ENCODE measurements at places on chromosomes 13 and 19.
A peak's percentile ranks its signal among the peaks of the same experiment; 100 is the strongest.

GRCh38 chr13:110907951-110908898, 6.6 kb downstream of the ANKRD10 start:
- DNase-seq: no peak

DNA sequence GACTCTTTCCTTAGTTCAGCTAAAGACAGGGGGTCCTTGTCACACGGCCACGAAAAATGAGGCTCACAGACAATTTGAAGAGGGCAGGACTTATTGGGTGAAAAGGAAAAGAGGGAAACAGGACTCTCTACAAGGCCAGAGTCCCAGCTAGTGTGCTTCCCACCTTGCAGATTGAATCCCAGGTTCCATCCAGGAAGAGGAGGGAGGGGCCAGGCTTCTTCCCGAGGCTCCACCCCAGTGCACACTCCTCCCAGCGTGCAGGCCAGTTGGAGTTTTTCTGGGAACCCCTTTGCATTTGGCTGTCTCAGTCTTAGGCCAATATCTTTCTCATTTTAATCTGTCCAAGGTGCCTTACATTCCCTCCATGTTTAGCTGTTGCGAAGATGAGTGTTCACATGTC, 106.8 kb downstream of the DNAJC3 start:
- DNase-seq: no peak

DNA sequence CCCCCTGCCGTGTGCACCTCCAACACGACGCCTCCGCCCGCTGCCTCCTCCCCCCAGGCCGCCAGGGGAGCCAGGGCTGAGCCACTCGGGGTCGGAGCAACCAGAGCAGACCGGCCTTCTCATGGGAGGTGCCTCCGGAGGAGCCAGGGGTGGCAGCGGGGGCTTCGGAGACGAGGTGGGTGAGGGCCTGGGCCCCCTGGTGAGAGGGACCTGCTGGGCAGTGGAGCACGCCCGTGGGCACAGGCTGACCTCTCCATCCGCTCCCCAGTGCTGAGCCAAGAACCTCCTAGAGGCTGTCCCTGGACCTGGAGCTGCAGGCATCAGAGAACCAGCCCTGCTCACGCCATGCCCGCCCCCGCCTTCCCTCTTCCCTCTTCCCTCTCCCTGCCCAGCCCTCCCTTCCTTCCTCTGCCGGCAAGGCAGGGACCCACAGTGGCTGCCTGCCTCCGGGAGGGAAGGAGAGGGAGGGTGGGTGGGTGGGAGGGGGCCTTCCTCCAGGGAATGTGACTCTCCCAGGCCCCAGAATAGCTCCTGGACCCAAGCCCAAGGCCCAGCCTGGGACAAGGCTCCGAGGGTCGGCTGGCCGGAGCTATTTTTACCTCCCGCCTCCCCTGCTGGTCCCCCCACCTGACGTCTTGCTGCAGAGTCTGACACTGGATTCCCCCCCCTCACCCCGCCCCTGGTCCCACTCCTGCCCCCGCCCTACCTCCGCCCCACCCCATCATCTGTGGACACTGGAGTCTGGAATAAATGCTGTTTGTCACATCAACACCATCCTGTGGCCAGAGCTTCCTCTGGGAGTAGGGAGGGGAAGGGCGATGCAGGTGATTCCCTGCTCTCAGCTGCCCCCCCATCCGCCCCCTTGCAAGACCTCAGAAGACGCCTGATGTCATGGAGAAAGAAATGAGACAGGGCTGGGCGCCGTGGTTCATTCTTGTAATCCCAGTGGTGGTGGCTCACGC, 12.0 kb downstream of the BCAM start:
- DNase-seq: no peak

GRCh38 chr19:38742296-38742695, 2.0 kb downstream of the CAPN12 start:
- no peak for DNase-seq

- DNase-seq: peak; percentile 45
Measured at GRCh38 chr13:32381539-32381938, 46.4 kb downstream of the N4BP2L1 start.

- DNase-seq: no peak
Measured at GRCh38 chr13:102707467-102707866, 12.6 kb upstream of the METTL21C start.

DNA sequence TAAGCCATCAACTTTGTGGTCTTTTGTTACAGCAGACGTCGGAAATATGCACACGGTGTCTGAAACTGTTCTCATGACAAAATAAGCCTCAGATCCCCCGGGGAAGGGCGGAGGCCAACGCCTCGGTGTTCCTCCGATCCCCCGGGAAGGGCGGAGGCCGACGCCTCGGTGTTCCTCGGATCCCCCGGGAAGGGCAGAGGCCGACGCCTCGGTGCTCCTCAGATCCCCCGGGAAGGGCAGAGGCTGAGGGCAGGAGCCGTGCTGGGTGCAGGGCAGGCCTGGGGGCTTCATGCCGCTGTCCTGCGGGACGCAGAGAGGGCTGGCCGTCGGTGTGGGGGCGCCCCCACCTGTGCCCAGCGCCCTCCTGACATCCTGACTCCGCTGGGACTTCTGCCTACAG, 4.7 kb downstream of the FGF22 start:
- DNase-seq: no peak

GRCh38 chr19:57465680-57466381, 8.9 kb upstream of the VN1R1 start:
- DNase-seq: peak; percentile 54

- no peak for DNase-seq
Measured at GRCh38 chr13:72757792-72758535, 23.7 kb downstream of the DIS3 start.

DNA sequence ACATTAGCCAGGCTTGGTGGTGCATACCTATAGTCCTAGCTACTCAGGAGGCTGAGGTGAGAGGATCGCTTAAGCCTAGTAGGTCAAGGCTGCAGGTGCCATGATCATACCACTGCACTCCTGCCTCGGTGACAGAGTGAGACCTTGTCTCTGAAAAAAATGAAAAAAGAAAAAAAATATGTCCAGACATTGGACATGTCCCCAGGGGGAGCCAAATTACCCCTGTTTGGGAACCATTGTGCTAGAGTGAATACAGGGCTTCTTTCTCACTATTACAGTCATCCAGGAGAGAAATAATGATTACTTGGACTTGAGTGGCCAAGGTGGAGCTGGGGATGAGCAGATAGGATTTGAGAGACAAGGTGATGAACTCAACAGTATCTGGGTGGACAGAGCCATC, 52.9 kb upstream of the ABCC4 start:
- DNase-seq: no peak

DNA sequence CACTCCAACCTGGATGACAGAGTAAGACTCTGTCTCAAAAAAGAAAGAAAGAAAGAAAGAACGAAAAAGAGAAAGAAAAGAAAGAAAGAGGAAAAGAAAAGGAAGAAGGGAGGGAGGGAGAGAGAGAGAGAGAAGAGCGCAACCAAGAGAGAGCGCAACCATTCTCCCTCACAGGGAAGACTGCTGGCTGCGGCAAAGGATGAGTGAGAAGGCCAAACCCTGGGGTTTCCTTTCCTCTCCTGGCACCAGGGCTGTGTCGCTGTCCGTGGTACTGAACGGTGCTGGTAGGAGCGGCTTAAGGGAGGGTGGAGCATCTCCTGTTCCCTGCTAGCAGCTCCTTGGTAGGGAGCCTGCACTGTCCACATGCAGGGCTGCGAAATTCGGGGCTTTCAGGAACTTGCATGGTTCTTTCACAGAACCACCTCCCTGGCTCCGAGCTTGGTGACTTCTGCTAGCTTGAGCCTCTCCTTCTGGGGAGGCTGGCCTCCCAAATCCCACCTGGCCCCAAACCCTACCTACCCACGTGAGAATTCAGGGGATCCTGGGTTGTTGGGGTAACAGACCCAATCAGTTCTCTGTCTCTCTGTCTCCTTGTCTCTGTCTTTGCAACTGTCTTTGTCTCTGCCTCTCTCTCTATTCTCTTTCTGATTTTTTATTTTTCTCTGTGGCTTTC, 51.1 kb upstream of the ZNRF4 start:
- DNase-seq: peak; percentile 73

DNA sequence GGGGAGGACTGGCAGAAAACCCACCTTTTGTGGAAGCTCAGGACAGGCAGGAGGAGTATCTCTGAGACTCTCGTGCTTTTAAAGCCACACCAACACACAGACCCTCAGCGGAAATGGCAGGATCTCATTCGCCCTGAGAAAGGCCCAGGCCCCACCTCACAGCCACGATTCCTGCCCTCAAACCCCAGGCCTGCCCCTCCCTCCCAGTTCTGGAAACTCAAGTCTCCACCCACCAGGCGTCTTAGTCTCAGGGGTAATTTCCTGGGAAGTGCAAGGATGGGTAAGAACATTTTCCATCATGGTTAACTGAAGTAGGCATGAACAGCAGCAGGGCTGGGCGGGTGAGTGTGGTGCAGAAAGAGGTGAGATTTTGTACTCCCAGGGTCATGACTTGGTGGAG, 8.0 kb upstream of the PDE4C start:
- no peak for DNase-seq

DNA sequence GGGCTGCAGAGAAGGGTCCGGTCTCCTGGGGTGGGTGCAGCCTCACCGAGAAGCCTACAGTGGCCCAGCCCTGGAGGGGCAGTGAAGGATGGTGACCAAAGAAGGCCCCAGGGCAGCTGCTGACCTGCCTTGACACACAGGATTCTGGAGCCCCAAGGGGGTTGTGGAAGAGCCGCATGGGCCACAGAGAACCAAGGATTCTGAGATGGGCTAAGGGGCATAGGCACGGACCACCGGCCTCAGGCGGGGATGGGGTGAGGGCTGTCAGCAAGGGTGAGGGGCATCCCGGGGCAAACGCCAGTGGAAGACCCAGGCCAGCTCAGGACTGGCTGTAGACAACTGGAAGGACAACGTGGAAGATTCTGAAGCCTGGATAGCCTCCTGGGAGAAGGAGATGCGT, 151.6 kb downstream of the TEX29 start:
- DNase-seq: no peak

- peak; percentile 89 for DNase-seq
Measured at GRCh38 chr19:47518139-47518538, 3.3 kb upstream of the NAPA start.

GRCh38 chr13:110433014-110433413, 125.9 kb downstream of the COL4A2 start:
- DNase-seq: no peak

- DNase-seq: peak; percentile 69
Measured at GRCh38 chr19:10501971-10502523, 1.1 kb downstream of the KEAP1 start.

- no peak for DNase-seq
Measured at GRCh38 chr13:113801289-113801961, 42.4 kb downstream of the TMEM255B start.

- no peak for DNase-seq
Measured at GRCh38 chr13:94515374-94515773, 35.9 kb upstream of the DCT start.

DNA sequence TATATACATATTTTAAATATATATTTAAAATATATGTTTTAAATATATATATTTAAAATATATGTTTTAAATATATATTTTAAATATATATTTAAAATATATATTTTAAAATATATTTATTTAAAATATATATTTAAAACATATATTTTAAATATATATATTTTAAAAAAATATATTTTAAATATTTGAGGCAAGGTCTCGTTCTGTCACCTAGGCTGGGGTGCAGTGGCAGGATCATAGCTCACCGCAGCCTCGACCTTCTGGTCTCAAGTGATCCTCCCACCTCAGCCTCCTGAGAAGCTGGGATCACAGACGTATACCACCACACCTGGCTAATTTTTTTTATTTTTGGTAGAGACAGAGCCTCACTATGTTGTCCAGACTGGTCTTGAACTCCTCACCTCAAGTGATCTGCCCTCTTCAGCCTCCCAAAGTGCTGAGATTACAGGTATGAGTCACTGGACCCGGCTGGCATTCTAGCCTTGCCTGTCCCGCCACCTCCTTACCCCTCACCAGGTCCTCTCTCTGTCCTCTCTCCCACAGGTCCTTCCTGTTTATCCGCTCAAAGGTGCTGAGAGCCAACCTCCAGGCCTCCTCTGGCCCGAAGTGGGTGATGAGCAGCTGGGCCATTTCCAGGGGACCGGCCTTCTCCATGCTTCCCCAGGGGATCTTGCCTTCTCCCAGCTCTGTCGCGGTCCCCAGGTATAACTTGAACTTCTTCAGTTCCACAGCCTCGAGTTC, 564 bp downstream of the NLRP12 start:
- DNase-seq: no peak

DNA sequence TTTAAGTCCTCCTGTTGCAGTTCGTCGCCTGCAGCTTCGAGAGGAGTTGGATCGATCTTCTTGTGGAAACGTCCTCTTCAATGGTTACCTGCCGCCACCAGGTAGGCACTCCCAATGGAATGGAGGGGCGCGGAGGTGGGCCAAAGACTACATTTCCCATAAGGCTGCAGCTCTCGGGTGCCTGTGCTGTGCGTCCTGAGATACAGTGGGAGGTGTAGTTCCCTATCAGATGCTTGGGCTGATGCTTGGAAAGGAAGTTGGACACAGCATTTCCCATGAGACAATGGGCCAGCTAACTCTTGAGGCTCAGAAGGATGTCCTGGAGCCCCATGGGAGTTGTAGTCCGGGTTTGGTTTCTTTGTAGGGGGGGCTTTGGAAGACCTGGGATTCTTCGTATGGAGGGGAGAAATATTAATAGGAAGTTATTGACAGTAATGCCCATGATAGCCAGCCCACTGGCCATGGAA, 1.8 kb downstream of the SHKBP1 start:
- no peak for DNase-seq

- no peak for DNase-seq
Measured at GRCh38 chr19:17658240-17658639, 29.9 kb downstream of the UNC13A start.

DNA sequence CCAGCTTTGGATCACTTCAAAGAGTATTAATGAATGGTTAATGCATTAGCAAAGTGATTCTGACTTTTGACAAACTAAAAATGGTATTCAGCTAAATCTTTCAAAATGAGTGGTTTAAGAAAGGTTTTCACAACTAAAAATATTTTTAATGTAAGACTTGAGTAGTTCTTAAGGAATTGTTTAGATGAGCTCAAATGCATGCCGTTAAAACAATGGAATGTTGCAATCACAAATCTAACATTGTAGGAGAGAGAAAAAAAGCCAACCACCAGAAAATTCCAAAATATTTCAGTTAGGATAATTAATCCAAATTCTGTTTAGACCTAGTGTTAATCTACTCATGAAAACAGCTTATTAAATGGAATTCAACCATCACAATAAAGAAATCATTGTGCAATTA, 1044.8 kb upstream of the SLC10A2 start:
- no peak for DNase-seq
